Omental fat pad (tissue), 4 donors: ENCODE measurements at places on chromosomes 12 and 14. TPM values are rescaled to one million over a fixed set of nuclear protein-coding genes. Genes with fewer than 3 reads are reported as not detected.

Gene IAPP
- total RNA-seq, result not detected

Gene FAIM2
- 0.36 TPM for total RNA-seq

Gene ATL1
- 6.1 TPM for total RNA-seq

Gene KIF26A
- 0.74 TPM for total RNA-seq

Gene ESRRB
- not detected for total RNA-seq

Gene P3H3
- total RNA-seq, result 7.9 TPM

Gene EXD2
- 16.2 TPM for total RNA-seq
